ENCODE measurements at places on chromosomes 13 and 19.

GRCh38 chr19:17910791-17911360 lies 21.9 kb upstream of the CCDC124 start:
- no peak for DNase-seq

DNA sequence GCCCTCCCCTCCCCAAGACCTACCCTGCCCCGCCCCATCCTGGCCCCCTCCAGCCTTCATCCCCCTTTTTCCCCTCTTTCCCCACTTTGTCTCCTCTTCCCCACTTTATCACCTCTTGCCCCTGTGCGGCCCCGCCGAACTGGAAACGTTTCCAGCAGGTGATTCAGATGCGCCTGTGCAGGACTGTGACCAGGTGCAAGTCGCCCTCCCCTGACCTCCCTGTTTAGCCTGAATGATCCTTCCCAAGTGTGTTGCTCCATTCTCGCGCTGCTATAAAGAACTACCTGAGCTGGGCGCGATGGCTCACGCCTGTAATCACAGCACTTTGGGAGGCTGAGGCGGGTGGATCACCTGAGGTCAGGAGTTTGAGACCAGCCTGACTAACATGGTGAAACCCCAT lies 25.9 kb downstream of the ZNF791 start:
- DNase-seq: no peak

DNA sequence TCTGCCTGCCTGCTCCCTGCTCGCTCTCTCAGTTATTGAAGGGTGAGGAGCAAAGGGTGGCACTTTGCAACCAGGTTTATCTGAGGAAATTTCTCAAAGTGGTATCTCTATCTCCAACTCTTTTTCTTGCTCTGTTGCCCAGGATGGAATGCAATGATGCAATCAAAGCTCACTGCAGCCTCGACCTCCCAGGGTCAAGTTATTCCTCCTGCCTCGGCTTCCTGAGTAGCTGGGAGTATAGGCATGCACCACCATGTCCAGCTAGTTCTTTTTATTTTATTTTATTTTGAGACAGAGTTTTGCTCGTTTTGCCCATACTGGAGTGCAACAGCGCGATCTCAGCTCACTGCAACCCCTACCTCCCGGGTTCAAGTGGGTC lies 4.9 kb downstream of the ACTMAP start:
- DNase-seq: no peak

GRCh38 chr13:111186305-111186935 lies 71.3 kb downstream of the ARHGEF7 start:
- DNase-seq: no peak

DNA sequence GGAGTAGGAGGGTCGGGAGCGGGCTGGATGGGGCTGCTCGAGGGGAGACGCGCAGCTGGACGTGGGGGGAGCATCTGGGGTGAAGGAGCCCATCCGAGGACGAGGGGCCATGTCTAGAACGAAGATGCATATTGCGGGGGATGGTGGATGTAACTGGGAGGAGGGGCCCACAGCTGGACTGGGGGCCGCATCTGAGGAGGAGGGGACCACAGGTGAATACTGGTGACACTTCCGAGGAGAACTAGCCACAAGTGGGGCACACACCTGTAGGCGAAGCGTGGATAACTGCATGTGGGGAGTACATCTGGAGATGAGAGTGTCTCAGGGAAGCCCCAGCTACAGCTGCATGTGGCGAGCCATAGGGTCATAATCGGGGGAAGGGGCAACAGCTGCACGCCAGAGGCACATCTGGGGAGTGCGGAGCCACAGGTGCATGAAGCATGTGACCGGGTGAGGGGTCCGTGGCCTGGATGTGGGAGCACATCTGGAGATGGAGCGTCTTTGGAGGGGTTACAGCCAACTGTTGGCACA lies 402 bp downstream of the ZSWIM9 start:
- no peak for DNase-seq

GRCh38 chr19:13417054-13417453 lies 89.2 kb downstream of the CACNA1A start:
- DNase-seq: no peak

Measured in AG09309 (cell line).